ENCODE measurements at places on chromosomes 6 and 20.

GRCh38 chr6:15551798-15552197 is 111.0 kb downstream of the DTNBP1 start:
- no peak for DNase-seq

- no peak for DNase-seq
Observed at GRCh38 chr6:6891125-6891721, 216.5 kb upstream of the RREB1 start.

GRCh38 chr6:111190637-111191036 is 103.3 kb downstream of the SLC16A10 start:
- no peak for DNase-seq

DNA sequence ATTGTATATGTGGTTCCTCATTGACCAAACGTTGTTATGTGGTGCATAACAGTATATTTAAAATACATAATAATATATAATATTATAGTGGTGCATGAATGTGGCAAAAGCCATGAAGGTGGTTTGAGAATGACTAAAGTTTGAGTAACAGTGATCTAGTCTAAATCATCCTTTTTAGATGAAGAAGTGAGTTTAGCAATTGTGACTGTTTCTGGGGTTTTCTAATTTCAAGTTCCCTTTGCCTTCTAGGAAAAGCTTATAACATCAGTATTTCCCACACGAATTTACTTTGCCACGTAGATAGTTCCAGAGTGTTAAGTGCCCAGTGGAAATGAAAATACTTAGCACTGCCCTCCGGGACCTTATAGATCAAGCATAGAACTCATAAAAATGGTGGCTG is 40.9 kb downstream of the ARFGEF2 start:
- no peak for DNase-seq

DNA sequence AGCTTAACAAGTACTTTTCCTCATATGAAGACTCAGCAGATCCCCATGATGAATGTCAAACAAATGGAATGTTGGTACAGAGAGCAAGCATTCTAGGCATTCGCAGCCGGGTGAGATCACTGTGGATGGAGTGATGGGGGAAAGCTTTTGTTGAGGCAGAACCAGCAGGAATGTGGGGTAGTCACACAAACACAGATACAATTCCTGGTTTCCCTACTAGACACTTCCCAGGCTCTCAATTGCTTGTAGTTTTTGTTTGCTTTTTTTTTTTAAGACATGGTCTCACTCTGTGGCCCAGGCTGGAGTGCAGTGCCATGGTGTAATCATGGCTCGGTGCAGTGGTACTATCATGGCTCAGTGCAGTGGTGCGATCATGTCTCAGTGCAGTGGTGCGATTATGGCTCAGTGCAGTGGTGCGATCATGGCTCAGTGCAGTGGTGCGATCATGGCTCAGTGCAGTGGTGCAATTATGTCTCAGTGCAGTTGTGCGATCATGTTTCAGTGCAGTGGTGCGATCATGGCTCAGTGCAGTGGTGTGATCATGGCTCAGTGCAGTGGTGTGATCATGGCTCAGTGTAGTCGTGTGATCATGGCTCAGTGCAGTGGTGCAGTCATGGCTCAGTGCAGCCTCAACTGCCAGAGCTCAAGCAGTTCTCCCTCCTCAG is 15.4 kb upstream of the IER3 start:
- no peak for DNase-seq

GRCh38 chr20:33839591-33839990 is 28.4 kb downstream of the CHMP4B start:
- no peak for DNase-seq

DNA sequence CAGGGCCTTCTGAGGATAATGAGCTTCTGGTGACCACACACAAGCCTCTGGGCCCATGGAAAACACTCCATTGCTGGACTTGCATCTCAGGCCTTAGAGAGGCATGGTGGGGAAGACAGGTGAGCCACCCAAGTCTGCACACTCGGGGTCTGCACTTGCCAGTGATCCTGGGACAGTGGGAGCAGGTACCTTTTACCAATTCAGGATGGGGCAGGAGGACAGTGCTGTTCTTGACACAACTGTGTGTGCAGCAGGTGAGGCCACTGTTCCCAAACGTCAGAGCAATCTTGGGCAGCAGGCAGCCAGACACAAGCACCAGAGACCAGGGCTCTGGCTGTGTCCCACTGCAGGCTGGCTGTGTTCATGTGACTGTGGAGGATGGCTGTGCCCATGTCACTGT is 221.3 kb downstream of the ERMARD start:
- DNase-seq: no peak

GRCh38 chr20:18847226-18847755 is 33.7 kb downstream of the SCP2D1 start:
- no peak for DNase-seq

GRCh38 chr20:707451-708110 is 32.0 kb upstream of the SCRT2 start:
- DNase-seq: no peak

- DNase-seq: no peak
Observed at GRCh38 chr6:42001506-42001905, 48.8 kb upstream of the TAF8 start.

GRCh38 chr6:143882401-143882930 is 18.2 kb downstream of the ZC2HC1B start:
- no peak for DNase-seq

DNA sequence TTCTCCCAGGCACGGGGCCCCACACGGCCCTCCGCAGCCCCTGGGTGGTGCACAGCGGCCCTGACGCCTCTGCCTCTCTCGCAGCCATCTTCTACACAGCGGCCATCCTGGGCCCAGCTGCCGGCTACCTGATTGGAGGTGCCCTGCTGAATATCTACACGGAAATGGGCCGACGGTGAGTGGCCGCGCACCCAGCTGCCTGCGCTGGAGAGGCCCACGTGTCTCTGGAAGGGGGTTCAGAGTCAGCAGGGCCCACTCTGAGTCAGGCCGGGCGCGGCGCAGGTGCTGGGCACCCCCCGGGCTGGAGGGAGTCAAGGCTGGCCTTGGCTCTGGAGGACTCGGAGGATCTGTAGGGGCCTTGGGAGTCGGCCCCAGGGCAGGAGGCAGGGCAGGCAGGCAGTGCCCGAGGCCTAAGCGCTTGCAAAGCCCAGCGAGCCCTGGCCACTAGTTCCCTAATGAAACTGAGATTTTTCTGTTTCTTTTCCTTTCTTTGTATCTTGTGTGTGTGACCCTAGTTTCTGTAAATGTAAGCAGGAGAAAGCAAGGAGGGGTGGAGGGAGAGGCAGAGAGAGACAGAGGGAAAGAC is 16.4 kb downstream of the SLCO4A1 start:
- no peak for DNase-seq

GRCh38 chr6:166954118-166954713 is 2.1 kb downstream of the RNASET2 start:
- DNase-seq: no peak

- no peak for DNase-seq
Observed at GRCh38 chr6:13157293-13157692, 171.0 kb downstream of the TBC1D7 start.

DNA sequence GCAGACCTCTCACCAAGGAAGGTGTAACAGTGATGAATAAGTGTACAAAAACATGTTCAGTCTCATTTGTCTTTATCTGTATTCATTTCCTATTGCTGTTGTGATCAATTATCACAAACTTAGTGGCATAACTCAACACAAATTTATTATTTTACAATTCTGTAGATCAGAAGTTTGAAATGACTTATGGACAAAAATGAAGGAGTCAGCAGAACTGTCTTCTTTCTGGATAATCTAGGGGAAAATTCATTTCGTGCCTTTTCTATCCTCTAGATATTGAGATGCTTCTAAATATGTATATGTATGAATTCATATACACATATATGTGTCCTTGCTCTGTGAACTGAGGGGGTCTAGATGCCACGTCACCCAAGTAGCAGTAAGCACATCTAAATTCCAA is 663.1 kb upstream of the MARCKS start:
- no peak for DNase-seq

DNA sequence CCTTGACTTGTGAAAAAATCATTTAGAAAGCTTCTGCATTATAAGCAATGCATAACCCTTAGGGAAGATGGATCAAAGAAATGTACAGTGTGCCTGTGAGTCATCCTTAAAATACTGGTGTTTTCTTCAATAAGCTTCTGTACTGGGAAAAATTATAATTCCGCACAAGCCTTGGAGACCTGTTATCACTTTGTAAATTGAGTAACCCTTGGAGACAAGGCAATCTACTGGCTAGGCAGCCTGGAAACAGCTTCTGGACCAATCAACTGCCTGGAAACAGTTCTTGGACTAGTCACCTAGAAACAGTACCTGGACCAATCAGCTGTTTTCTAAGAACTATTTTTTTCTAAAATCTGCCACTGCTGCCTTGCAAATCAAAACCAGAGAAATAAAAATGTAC is 25.8 kb upstream of the RNGTT start:
- DNase-seq: no peak

DNA sequence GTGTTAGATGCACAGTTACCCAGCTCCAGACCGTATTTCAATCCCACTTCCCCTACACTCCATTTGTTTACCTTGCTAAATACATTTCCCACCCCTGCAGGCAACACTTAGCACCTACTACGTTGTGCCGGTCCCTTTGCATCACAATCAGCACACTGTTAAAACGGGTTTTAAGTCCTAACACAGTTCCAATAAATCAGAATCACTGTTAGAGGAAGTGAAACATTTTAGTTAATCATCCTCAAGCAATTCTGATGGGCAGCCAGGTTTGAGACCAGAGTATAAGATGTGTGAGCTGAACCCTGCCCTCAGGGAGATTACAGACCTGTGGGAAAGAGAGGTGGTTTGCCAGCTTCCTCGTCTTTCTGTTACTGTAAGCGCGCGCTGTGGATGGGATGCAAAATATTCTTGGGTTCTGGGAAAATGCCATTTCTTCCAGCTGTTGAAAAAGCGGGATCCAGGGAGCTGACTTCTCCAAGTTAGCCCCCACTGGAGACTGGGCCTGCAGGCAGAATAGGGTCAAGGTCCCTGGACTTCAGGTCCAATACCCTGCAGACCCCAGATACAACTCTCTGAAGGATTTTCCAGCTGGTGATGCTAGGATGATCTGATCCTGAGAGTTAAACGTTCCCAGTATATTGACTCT is 3.1 kb downstream of the ZCCHC3 start:
- DNase-seq: no peak

- DNase-seq: no peak
Observed at GRCh38 chr20:43590036-43590391, 723 bp upstream of the IFT52 start.

DNA sequence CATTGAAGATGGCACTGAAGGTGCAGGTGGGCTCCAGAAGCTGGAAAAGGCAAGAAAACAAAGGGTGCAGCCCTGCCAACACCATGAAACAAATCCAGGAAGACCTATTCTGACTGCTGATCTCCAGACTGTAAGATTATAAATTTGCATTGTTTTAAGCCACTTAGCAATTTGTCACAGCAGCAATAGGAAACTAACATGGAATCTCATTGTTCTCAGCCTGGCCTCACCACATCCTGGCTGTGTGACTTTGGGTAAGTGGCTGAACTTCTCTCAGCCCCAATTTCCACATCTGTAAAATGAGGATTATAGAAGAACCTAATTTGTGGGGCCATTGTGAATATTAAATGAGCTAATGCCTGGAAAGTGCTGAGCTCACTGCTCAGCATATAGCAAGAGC is 160.4 kb upstream of the MAFB start:
- no peak for DNase-seq

- DNase-seq: no peak
Observed at GRCh38 chr6:27679964-27680694, 207.2 kb upstream of the ZNF184 start.

DNA sequence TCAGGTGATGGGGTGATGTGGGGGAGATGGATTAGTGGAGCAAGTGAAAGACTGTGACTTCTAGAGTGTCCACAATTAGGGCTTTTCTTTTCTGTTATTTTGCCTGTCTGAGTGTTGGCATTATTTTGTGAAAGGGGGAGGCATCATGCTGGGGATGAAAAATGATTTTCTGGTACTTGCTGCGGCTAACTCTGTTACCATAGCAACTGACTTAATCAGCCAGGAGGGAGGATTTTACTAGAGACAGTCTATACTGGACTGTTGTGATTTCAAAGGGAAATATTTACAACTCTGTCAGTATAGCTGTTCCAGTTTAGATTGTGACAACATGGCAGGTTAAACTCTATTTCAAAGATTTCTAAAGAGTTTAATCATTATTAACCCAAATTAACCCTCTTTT is 30.4 kb upstream of the MRAP2 start:
- no peak for DNase-seq

- no peak for DNase-seq
Observed at GRCh38 chr6:108741331-108741989, 106.8 kb upstream of the ARMC2 start.

DNA sequence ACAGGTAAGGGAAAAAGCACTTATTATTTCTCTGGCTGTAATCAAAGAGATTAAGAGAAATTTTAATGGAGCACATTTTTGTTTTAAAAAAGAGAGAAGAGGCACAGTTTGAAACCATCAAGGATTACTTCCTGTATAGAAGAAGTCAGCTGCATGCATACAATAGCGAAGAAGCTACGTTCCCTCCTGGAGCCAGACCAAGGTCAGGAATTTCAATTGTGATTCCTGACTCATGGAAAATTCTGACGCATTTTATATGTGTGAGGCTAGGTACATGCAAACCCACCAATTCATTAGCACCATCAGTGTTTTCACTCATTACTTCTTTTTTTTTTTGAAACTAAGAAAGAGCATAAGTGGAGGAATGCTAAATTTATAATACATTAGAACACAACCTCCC is 232.7 kb upstream of the SGK1 start:
- no peak for DNase-seq

- DNase-seq: no peak
Observed at GRCh38 chr20:59737073-59737666, 132.8 kb downstream of the PHACTR3 start.

GRCh38 chr20:24614341-24614740 is 144.9 kb downstream of the SYNDIG1 start:
- no peak for DNase-seq

GRCh38 chr20:34872622-34873224 is at the start of gene GGT7:
Gene GGT7, minus strand, starts transcription at chr20:34872856. Its CDS starts 41 bp downstream, at chr20:34872815.
- peak; percentile 58 for DNase-seq

DNA sequence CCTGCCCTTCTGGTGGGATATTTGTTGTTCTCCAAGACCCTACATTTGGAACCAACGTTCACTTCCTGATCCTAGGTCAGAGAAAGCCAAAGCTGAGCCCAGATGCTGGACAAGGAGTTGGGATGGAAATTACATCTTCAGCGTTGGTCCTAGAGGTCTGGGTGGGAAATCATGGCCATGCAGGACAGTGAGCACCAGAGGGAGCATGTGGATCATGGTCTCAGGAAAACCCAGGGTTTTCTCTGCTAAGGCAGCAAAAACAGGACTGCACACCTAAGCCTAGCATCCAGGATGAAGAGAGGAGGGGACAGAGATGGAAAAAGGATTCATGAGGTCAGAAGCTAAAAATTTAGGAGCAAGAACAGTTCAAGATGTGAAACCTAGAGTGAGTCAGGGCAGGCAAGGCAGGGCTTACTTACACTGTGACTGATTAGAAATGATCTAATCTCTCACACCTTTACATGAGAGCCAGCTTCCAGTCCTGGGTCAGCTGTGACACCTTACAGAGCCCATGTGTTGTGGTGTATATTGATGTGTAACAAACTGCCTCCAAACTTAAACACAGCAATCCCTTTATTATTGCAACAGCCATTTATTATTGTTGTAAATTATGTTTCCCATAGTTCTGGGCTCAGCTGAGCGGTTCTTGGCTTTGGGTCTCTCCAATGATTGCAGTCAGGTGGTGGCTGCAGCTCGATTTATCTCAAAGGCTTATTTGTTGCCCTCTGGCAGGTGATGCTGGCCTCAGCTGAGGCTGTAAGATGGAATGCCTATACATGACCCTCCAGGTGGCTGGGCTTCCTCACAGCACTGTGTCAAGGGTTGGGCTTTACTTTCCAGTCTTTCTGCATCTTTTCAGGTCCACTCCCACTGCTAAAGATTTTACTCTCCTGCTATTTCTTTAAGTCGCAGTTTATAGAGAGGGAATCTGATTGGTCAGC is 6.5 kb downstream of the C20orf202 start:
- no peak for DNase-seq

Measured in bone marrow (tissue), 2 donors.